ENCODE measurements at places on chromosomes 16 and 17. TPM values are rescaled to one million over a fixed set of nuclear protein-coding genes. Genes with fewer than 3 reads are reported as not detected.
A peak's percentile ranks its signal among the peaks of the same experiment; 100 is the strongest.

The AHSP gene
- polyA plus RNA-seq = not detected

The G6PC1 gene
- not detected for polyA plus RNA-seq

The GUCY2D gene
- polyA plus RNA-seq = not detected

The JMJD6 gene
- polyA plus RNA-seq = 37.0 TPM

The EPOP gene
- not detected for polyA plus RNA-seq

The MSLN gene
- not detected for polyA plus RNA-seq

The ASGR1 gene
- polyA plus RNA-seq = not detected

The CRHR1 gene
- not detected for polyA plus RNA-seq

The PRR15L gene
- polyA plus RNA-seq = not detected

The CACNG3 gene
- not detected for polyA plus RNA-seq

The ITGA2B gene
- not detected for polyA plus RNA-seq

The UBTF gene
- polyA plus RNA-seq = 22.3 TPM

The SKAP1 gene
- polyA plus RNA-seq = 554 TPM

The TNP2 gene
- not detected for polyA plus RNA-seq

The PYDC1 gene
- not detected for polyA plus RNA-seq

- no peak for DNase-seq
Observed at GRCh38 chr17:57714665-57715180, 30.4 kb downstream of the CCDC182 start.

DNA sequence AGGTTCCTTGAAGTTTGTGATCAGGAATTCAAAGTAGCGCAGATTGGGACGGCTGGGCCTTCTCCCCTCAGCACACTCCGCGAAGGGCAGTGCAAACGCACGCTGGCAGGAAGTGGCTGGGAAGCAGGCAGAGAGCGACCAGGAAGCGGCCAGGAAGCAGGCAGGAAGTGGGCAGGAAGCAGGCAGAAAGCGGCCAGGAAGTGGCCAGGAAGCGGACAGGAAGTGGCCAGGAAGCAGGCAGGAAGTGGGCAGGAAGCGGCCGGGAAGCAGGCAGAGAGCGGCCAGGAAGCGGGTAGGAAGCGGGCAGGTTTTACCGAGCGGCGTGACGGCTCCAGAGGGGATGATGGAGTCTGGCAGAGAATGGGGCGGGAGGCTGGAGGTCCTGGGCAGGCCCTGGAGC, 3.2 kb downstream of the DPEP1 start:
- DNase-seq = peak; percentile 19

DNA sequence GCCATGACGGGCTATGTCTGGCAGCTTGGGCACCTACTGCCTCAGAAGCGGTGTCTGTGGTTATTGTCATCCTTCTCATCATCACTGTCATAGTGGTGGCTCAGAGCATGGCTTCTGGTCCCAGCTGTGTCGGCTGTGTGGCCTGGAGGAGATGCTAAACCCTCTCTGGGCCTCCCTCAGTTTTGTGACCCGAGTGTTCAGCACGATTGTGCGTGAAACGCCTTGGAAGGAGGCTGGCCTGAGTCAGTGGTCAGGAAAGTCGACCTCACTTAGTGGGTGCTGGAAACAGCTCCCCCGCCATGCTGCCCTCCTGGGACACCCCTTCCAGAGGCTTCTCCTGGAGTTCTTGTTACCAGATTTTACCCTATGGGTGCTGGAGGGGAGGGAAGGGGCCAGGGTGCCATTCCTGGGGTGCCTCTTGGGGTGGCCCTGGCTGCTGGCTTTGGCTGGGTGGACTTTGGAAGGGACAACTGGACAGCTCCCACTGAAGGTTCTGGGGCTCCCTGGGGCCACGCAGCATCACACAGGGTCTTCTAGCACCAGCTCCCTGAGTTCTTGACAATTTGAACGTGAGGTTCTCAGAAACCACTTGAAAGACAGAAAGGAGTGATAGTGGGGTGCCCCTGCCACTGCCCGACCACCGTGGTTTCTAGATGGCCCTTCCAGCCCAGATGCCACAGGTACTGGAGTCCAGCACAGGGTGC, 226.5 kb upstream of the GSE1 start:
- no peak for DNase-seq

DNA sequence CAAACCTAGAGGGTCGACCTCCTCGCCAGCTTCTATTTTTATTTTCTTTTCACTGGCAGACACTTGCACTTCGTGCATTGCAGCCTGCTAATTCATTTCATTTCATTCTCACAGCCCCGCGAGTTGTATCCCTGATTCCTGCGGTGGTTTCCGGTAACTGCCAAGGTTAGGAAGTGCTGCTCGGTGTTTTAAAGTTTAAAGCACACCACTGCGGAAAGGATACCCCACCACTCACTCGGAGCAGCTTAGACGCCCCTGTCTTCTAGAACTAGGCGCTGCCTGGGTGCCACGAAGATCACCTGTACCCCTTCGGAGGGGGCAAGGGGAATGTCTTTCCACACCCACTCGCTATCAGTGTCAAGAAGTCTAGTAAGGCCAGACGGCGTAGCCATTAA, 509 bp downstream of the CNEP1R1 start:
- DNase-seq = peak; percentile 46

DNA sequence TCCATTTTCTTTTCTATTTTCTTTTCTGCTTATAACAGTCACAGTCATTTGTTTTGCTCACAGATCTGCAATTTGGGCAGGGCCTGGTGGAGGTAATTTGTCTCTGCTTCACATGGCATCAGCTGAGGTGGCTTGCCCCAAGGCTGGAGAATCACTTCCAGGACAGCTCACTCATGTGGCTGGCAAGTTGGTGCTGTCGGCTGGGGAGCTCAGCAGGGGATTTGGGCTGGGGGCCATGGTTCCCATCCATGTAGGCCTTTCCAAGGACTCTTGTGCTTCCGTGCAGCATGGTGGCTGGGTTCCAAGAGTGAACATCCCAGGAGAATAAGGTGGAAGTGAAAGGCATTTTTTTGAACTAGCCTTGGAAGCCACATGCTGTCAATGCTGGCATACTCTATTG, 85.7 kb downstream of the MGAT5B start:
- no peak for DNase-seq

DNA sequence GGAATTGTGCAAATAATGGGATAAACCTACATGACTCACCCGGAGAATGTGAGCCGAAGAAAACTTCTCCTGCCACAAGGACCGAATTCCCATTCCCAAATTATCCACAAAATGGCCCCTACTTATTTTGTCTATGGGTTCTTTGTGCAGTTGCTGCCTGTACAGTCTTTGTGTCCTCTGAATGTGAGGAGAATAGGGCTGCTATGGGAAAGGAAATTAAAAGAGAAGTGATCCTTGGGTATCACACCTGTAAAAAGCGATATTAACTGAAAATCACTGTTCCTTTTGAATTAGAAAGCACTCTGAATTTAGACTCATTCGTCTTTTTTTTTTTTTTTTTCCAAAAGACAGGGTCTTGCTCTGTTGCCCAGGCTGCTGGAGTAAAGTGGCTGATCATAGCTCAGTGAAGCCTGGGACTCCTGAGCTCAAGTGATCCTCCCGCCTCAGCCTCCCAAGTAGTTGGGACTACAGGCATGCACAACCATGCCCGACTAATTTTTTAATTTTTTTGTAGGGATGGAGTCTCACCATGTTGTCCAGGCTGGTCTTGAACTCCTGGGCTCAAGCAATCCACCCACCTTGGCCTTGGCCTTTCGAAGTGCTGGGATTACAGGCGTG, 45.4 kb downstream of the CHD9 start:
- no peak for DNase-seq

DNA sequence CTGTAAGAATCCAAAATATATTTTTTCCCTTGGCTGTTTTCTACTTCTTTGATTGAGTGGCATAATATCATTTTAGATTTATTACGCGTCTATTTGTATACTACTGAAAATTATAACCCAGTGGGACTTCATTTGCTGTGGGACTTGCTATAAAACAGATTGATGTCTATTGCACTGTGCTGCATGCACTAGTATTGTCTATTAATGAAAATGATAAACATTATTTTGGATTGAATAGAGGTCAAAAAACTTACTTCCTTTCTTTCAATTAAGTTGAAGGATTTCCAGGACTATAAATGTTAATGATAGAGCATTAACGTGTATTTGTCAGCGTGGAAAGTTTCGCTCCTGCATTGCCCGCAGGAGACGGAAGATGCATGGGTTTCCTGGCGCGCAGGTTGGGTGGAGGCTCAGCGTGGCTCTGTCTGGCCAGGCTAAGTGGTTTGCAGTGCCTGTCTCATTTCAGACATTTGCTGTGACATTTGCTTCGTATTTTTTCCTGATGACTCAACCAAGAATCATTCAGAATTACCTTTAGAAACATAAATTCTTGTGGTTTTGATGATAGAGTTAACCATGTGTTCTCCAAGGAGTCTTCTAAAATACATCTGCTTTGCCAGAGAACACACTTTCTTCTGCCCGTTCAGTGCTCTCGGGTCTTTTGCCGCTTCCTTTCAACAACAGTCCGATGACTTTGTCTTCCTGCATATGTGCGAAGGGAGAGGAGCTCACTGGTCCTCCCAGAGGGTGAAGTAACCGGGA, 216.7 kb downstream of the RPTOR start:
- DNase-seq = peak; percentile 82

- DNase-seq = no peak
Observed at GRCh38 chr16:50154420-50154950, 1.4 kb downstream of the TENT4B start.

DNA sequence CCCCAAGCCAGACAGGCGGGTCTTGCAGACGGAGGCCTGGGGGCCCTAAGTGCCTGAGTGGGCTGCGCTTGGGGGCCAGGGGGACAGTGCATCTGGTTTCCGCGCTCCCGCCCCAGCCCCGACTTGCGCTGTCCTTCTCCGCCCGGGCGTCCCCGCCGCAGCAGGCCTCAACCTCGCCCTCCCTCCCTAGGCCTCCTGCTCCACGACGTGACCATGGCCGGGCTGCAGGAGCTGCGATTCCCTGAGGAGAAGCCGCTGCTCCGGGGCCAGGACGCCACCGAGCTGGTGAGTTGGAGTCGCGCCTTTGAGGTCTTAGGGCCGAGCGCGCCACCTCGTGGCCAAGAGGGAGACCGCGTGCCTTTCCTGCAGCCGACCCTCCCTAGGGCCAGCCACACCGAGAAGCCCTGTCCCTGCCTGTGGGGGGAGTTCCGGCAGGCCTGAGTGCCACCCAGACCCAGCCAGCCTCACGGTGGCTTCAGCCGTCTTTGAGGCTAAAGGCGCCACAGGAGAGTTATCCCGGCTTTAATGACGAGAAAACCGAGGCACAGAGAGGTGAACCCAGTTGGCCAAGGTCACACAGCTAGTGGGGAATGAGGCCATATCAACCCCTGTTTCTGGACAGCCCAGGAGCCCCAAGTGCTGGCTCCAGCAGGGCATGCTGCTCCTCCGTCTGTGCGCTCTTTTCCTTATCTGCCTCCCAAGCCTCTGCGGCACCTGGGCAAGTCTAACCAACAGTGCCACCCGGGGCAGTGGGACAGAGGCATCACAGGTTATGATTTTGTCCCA, 12.2 kb upstream of the NDRG4 start:
- peak; percentile 50 for DNase-seq

DNA sequence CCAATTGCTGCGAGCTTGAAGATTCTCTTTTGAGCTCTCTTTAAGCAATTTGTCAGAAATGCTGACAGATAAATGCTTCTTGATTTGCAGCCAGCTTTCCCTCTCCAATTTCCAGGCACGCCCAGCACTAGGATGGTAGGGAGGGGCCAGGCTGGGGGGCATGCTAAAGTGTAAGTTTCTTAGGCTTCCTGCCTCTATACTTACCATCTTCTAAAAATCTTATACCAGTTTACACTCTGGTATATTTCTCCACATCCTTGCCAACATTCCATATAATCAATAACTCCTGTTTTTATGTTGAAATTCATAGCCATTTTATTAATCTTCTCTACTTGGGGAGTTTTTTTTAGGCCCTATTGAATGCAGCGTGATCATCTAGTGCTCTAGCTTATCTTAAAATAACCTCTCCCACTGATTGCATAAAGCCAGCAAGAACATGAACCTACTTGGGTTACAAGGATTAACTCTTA, 17.5 kb downstream of the ACSF2 start:
- DNase-seq = no peak

DNA sequence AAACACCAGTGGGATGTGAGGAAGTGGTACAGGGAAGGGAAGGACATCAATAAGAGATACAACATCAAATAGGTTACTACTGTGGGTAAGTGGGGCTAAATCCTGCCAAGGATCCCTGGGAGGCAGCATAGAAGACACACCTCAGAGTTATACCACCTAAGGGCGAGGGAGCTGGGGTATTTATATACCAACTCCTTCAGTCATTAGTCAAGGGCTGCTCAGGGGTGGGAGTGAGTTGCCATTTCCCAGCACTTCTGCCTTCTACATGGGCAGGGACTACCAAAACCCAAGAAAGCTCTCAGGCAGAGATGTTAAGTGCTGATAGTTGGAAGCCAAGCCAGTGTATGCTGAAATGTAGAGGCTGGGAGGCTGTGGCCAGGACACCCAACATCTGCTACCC, 57.5 kb upstream of the MARCHF10 start:
- no peak for DNase-seq

- DNase-seq = no peak
Observed at GRCh38 chr17:28948873-28949184, 2.5 kb downstream of the PHF12 start.

DNA sequence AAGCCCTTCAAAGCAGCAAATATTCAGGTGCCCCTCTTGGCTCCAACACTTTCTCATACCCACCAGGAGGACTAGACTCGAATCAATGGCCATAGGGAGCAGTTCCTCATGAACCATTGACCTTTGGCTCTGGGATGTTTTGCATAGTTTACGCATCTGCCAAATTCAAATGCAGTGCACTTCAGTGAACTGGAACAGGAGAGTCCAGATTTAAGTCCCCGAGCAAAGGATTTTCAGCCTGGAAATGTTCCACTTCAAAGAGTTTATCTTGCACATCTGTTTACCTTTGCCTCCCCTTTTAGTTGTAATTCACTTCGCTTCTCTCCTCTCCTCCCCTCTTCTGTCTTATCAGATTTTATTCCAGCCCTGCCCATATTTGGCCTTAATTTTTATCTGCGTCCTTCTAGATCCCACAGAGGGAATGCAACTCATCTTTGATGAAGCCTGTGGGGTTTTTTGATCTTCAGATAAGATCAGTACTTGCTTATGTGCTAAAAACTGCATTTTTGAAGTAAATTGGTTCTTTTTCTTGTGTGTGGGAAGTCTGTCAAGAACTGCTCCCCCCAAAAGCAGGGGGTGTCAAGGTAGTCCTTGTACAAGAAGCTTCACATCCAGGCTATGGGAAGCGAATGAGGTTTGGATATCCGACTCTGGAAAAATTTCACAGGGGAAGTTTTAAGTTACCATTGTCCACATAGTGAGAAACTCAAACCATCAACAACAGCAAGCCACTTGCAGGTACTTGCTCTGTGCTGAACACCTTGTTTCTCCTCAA, 281.6 kb downstream of the RBFOX1 start:
- no peak for DNase-seq

DNA sequence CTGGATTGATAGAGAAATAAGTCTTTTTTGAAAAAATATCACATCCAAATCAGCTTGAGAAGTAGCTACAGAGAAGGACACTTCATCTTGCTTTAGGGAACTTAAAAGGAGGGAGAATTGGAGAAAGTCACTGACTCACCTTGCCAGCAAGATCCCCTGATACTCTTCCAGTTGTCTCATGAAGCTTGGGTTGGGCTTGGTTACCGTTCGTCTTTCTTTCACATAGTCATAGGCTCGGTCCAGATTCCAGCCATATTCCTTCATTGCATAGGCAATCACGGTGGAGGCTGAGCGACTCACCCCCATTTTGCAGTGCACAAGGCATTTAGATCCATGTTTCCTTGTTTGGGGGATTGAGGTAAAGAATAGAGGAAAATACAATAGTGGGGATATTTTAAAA, 25.3 kb upstream of the CORO6 start:
- no peak for DNase-seq

- no peak for DNase-seq
Observed at GRCh38 chr17:77321649-77322513, 181.1 kb downstream of the SEC14L1 start.
